ENCODE measurements at places on chromosomes 3 and 15.

DNA sequence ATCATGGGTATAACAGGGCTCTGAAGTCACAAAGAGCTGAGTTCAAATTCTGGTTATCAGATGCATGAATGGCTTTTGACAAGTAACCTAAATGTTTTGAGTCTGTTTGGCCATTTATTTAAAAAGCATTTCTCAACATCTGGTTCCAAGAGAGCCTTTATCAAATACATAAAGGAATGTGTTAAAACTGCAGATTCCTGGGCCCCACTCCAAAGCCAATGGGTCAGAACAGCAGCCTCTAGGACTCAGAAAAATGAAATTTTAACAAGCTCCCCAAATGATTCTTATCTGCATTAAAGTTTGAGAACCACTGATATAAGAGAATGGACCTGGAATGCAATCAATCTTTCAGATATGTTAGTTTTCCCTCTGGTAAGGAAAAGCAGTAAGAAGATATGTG is 3.4 kb downstream of the B4GALT4 start:
- no peak for DNase-seq

DNA sequence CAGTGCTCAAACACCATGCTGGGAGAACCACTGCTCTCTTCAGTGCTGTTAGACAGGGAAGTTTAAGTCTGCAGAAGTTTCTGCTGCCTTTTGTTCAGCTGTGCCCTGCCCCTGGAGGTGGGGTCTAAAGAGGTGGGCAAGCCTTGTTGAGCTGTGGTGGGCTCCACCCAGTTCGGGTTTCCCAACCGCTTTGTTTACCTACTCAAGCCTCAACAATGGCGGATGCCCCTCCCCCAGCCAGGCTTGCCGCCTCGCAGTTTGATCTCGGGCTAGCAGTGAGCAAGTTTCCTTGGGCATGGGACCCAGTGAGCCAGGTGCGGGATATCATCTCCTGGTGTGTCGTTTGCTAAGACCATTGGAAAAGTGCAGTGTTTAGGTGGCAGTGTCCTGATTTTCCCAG is 670.2 kb upstream of the ALCAM start:
- no peak for DNase-seq

- no peak for DNase-seq
Observed at GRCh38 chr3:10994306-10994705, 1.8 kb downstream of the SLC6A1 start.

DNA sequence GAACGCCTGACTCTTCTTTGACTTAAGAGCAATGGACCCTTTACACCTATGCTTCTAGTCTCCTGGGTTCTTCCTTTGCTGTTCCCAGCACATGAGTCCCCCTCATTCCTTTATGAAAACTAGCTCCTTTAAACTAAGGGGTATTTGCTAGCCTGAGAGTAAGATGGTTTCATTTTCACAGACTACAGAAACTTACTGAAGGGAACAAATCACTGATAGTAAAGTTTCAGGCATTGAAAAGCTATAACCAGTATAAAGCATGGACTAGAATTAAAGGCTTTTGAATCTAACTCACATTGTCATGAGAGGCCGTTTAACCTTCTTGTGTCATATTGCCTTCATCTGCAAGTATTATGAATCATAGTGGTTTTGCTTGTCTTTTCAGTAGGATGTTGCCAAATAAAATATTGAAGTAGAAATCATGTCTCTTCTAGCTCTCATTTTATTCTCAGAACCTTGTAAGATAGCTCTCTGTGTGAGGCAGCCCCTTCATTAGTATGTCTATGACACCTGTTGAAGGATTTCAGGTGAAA is 765.9 kb downstream of the NR2F2 start:
- DNase-seq = no peak

DNA sequence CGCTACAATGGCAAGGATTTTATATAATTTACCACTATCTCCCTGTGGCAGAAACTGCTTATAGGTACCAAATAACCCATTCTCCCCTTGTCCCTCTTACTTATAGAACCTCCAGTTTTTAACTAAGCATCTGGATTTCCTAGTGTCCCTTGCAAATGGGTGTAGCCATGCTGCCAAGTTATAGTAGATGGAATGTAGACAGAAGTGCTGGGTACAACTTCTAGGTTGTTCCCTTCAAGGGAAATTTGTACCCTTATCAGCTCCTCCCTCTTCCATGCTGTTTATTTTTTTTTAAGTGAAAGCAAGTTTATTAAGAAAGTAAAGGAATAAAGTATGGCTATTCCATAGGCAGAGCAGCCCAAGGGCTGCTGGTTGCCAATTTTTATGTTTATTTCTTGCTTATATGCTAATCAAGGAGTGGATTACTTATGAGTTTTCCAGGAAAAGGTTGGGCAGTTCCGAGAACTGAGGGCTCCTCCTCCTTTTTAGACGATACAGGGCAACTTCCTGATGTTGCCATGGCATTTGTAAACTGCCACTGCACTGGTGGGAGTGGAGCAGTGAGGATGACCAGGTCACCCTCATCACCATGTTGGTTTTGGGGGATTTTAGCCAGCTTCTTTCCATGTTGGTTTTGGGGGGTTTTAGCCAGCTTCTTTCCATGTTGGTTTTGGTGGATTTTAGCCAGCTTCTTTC is 40.1 kb upstream of the TM4SF19 start:
- no peak for DNase-seq

- no peak for DNase-seq
Observed at GRCh38 chr15:85761635-85762034, 33.1 kb downstream of the KLHL25 start.

- no peak for DNase-seq
Observed at GRCh38 chr3:190320594-190321362, 1.5 kb downstream of the CLDN1 start.

- DNase-seq = no peak
Observed at GRCh38 chr3:168981396-168981795, 682.1 kb downstream of the MECOM start.

DNA sequence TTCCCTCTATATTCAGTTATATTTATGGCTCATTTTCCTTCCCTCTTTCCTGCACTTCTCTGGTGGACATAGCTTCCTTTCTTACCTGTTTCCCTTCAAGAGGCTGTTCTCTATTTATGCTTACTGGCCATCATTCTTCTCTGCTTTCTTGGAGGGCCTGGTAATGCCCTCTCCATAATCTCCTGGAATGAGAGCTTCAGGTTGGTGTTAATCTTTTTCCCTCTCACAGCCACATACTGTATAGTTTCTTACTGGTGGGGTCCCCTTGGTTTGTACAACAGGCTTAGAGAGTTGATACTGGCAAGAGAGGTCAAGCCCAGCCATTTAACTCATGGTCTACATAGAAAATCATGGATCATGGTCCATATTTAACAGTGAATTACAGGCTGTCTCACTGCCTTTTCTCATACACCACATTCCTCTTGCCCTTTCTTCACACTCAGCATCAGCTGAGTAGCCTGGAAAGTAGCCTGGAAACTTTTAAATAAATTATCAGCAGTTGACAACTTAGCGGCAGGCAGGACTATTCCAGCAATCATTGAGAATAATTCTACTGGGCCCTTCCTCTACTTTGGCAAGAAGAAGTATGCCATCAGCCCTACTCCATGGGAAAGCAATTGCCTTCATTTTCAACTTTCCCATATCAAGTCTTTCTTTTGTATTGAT is 38.0 kb upstream of the DPH6 start:
- no peak for DNase-seq

- DNase-seq = no peak
Observed at GRCh38 chr3:13066834-13067233, 6.4 kb downstream of the IQSEC1 start.

GRCh38 chr15:55402707-55403106 is 5.5 kb downstream of the CCPG1 start:
- DNase-seq = no peak

DNA sequence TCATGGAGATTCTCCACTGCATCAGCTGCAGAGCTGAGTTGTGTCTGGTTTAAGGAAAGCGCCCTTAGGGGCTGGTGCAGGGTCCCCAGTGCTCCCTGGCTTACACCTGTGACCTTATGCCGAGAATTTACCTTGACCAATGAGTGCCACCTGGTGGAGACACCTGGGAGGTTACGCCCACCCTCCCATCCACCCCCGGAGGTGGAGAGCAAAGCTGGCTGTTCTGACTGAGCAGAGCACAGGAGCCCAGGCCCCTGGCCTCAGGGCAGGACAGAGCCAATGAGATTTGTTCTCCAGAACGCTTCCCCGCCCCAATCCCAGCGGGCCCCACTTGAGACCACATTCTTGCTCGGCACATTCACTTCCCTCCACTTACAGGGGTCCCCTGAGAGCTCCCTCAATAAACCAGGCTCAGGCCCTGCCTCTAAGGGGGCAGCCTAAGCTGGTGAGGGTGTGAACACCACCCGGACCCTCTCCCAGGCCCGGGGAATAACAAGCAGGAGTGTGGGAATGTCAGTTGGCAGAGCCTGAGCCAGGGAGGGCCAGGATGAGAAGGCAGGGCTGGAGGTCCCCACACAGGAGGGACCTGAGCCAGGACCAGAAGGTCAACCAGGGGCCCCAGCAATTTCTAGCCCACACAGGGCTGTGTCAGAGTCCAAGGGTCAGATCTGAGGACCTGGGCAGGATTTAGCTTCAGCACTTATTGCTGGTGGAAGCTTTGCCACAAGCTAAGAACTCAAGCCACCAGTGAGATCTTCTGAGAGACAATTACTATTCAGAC is 117.1 kb downstream of the TPRA1 start:
- no peak for DNase-seq

GRCh38 chr3:172213200-172213599 is 173.8 kb downstream of the FNDC3B start:
- peak; percentile 49 for DNase-seq

GRCh38 chr3:175489406-175489805 is 630.3 kb downstream of the NAALADL2 start:
- DNase-seq = no peak

- no peak for DNase-seq
Observed at GRCh38 chr3:6985848-6986247, 124.9 kb downstream of the GRM7 start.

DNA sequence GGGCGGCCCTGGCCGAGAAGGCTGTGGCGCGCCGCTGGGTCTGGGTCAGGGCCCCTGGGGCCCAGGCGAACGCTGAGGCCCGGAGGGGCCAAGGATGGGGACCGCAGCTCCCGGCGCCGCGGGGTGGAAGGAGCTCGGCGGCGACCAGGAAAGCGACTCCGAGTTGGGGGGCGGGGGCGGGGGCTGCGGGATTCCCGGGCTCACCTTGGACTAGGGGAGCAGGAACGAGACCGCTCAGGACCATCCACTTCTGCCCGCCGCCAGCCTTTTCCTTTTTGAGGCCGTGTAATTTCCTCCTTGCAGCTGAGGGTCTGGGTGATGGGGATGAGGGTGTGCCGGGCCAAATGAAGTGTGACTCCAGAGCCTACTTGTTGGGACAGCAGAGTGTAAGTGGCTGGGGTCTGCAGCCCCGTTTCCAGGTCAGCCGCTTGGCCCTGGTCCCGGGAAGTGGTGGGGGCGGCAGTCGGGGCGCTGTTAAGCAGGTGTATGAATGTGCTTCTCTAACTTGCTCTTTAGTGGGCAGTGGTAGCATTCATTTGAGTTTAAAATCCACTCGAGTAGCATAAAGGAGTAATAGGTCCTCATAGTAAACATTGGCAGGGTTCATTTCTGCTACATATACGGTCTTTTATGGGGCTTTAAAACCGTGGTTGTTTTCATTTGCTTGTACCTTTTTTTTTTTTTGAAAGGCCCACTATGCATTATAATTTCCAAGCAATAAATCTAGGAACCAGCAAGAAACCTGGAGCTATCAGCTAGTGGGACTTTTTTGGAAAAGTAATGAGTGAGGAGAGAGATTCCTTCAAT is 717 bp downstream of the PXK start:
- DNase-seq = no peak

DNA sequence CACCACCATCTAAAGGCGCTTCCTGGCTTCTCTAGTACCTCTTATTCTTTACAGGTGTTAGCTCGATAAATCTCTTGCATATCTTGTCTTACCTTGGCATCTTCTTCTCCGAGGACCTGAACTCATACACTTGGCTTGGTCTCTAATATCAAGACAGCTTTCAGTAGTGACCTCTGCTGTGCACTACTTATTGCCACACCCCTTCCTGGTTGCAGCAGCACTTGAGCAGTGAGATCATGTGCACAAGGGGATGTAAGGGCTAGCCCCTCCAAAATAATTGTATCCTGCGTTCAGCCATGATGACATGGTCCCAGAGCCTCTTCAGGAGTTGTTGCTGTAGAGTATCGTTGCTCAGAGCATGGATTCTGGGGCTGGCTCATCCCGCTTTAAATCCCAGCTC is 1.3 kb upstream of the PLA1A start:
- DNase-seq = no peak

DNA sequence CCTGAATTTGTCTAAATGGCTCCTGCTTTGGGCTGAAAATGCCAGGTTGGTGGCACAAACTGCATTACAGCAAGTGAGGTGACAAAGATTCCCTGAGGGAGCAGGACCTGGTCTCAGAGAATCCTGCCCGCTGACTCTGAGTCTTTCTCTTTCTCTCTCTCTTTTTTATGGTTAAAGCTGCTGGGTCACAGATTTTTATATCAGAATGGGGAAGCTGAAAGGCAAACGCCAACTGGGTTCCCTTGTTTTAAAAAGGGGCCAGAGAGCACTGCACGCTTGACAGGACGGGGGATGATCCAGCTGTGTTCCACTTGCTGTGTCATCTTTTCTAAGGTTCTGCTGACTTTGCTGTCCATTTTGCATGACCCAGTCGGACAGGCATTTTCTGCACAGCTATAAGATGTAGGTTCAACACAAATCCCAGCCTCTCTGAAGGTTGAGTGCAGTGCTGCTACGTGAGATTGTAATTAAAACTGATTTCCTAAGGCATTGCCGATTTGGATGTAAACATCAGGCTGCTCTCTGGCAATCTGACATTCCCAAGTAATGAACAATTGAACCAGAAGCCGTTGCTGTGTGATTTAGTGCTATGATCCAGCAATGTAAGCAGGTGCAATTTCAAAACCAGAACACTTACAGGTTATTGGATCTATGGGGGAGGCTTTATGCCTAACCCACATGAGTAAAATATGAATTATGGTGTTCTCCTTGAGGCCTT is 25.8 kb downstream of the ARHGEF3 start:
- no peak for DNase-seq

DNA sequence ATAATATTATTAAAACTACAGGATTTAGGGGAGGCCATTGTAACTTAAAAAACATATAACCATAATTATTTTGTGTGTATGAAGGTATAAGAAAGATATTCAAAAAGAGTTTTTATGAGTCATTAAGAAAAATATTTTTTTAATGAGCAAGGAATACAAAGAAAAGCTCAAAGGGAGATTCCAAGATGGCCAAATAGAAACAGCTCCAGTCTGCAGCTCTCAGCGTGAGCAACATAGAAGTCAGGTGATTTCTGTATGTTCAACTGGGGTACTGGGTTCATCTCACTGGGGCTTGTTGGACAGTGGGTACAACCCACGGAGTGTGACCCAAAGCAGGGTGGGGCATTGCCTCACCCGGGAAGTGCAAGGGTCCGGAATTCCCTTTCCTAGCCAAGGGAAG is 336.1 kb downstream of the TBL1XR1 start:
- DNase-seq = no peak

DNA sequence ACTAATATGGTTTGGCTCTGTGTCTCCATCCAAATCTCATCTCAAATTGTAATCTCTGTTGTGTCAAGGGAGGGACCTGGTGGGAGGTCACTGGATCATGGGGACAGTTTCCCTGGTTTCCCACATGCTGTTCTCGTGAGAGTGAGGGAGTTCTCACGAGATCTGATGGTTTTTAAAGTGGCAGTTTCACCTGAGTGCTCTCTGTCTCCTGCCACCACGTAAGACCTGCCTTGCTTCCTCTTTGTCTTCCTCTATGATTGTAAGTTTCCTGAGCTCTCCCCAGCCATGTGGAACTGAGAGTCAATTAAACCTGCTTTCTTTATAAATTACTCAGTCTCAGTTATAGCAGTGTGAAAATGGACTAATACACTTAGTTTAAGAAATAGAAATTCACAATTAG is 228.9 kb downstream of the CD47 start:
- peak; percentile 72 for DNase-seq

- peak; percentile 72 for DNase-seq
Observed at GRCh38 chr3:153130312-153130977, 31.6 kb upstream of the RAP2B start.
